H7 (cell line): ENCODE measurements at places on chromosomes 7 and 10. TPM values are rescaled to one million over a fixed set of nuclear protein-coding genes. Genes with fewer than 3 reads are reported as not detected.

DNA sequence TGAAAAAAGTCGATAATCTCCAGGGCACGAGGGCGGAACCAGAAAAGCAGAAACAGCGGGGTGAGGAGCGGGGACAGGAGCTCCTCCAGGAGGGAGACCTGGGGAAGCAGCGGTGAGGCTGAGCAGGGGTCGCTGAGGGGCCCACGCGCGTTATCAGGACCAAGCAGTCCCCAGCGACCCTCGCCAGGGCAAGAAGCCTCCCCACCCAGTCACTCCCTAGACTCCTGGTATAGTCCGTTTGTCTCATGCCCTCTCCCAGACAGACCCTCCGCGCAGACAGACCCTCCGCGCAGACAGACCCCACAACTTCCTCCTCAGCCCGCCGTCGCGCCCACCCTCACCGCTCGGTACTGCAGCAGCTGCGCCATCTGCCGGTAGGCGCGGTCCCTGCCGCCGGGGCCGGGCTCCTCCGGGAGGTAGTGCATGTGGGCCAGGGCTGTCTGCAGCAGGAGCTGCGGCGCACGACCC is 6.3 kb downstream of the ATG9B start:
- peak; percentile 96 for DNase-seq

DNA sequence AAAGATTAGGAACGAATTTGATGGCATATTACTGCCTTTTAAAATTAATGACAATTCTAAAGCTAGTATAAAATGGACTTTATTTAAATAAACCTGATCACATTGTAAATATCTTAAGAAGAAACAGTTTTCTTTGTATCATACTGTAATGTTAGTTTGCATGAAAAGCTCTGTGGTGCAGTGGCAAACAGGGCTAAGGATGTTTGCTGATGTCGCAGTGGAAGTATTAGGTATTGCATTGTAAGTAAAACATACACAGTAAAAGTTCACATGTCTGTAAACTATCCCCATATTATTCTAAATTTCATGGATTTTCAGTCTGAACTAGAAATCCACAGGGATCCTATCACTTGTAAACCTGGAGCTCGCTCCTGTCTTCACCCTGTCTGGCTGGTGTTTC is 252.6 kb upstream of the ZNF32 start:
- no peak for DNase-seq

GRCh38 chr7:142461437-142461836 is 203.6 kb upstream of the PRSS58 start:
- DNase-seq, result no peak

DNA sequence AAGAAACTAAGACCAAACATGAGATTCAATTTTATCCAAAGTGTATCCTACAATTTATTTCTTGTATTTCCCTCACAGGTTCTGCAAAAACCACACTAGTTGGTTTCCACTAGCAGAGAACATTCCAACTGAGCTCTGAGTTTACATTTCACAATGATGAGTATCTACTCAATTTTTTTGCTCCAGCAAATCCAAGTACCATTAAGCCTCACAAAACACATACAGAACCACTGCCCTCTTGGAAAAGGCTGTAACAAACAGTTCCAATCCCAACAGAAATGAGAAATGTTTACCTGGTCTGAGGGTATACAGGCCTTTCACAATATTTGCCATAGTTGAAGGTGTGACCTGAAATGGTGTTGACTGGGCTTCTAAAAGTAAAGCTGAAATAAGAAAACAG is 59.9 kb downstream of the CACUL1 start:
- no peak for DNase-seq

DNA sequence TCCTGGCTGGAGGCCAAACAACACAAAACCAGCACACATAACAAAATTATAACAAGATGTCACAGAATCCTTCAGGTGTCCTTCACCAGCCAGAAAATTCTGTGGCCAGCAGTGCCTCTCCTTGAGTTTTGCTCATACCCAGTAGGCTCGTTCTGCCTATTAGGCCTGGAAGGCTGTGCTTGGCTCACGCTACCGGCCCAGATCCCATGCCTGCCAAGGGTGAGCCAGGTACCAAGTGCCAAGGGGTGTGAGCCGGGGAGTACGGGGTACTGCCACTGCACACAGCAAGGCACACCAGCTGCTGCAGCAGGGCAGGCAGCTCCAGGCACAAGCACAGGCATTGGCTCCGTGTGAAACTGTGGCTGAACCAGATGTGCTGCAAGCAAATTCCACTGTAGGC is 1562.0 kb downstream of the REEP3 start:
- no peak for DNase-seq

DNA sequence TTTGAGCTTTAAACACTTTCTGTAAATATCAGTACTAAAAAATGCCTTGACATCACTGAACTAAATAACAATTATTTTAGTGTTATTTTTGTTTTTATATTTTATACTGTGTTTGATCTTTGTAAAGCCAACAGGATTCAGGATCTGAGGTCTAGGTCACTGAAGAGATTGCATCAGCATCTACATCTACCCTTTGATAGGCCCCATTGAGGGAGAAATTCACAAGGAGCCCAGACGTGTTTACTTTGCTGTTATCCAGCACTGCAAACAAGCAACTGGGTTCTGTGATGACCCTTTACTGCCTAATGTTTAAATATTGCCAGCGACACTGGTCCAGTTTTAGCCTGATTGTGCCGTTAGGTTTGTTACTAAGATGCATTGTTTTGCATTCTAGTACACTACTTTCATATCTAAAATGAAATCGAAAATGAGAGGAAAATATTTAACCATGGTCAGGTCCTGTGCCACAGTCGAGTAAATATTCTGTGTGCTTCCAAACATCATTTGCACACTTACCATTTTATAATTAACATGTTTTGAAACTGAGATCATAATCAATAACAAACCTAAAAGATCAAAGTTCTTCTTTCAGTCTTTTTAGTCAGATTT is 48.7 kb downstream of the SP8 start:
- no peak for DNase-seq

- DNase-seq, result peak; percentile 72
These were observed 144.5 kb downstream of the RNF216 start for GRCh38 chr7:5636914-5637313.

DNA sequence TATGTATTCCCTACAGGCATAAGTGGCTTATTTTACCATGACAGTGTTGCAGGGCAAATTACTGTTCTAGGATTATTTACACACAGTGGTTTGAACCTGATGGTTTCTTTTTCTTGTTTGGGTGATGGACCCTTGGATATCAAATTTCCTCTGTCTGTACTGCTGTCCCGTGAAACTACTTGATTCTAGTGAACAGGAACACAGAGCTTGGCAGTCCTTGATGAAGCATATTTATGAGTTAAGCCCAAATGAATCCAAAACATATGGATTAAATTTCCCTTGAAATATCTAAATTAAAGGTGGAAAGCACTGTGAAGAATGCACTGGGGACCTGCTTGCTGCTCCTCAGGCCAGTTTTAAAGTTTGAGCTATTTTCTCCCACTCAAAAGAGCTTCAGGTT is 635.3 kb downstream of the INHBA start:
- no peak for DNase-seq

DNA sequence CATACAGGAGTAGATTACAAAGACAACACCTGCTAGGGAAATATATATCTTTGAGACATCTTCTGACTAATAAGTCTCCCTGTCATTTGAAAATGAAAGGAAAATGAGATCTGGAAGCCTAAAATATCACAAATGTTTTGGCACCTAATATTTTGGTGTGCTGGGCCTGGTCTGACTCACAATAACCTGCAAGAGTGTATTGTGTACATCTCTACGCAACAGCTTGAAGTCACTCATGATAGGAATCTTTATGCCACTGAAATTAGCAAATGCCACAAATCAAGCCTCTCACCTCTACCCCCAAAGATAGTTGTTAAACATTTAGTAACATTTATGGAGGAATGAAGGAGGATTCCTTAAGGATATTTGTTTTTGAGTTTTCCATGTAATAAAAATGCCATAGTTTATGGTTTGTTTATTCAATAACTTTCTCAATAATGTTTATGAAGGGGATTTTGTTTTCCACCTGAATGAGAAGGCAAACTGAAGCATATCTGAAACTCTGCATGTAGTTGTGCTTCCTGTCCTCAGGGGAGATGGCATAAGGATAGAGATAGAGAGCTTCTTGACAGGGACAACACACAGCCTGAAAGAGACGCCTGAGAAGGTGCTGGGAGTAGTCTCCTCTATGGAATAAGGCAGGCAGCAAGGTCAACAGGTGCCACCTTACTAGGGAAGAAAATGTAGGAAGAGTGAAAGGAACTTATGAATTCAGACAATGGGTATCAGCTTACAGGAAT is 197.4 kb downstream of the AHR start:
- DNase-seq, result no peak

- DNase-seq, result peak; percentile 8
These were observed 174.5 kb upstream of the HDAC9 start for GRCh38 chr7:18320971-18321567.

DNA sequence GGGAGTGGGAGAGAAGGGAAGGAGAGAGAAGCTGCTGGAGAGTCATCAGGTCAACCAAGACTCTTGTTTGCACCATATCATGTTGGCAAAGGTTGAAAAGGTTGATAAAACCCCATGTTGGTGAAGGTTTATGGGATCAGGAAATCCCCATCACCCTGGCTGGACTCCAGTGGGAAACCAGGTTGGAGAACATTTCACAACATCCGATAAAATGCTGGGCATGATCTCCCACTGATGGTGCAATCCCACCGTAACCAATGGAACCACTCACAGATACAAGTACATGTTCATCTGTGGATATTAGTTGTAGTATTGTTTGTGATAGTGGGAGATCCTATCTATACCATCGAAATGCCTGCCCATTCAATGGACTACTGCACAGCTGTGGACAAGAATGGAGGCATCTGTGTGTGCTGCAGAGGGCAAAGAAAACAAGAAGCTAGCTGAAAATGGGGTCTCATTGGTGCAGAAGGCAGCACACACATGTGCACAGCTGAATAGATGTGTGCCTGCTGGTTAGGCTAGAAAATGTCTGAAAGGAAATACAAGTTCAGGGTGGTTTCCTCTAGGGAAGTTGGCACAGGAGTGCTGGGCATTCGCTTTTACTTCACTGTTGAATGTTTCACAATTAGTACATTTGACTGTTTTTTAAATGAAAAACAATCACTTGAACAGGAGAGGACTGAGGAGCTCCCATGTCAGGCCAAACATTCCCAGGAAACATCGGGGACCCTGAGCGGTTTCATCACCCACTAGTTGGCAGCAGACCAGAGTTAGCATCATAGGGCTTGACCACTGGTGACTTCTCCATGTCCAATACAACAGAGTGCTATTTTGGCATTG is 80.4 kb upstream of the MGMT start:
- DNase-seq, result no peak

DNA sequence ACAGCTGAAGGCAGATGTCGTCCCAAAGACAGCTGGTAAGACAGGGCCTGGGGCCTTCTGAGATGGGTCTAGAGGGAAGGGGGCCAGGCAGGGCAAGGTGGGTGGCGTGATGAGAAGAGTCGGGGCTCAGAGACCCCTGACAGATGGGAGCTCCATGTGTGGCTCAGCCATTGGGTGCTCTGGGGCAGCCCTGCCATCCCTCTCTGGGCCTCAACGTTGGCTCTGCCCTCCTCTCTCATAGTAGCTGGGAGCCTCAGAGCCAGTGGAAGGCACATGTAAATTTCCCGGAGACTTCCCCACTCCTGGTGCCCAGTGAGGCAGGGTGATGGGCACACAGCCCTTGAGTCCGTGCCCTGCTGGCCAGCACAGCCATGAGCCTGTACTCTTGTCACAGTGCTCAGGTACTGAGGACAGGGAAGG is 1.8 kb downstream of the PPIF start:
- DNase-seq, result peak; percentile 14

GRCh38 chr7:140033779-140034363 is 28.9 kb downstream of the PARP12 start:
- DNase-seq, result no peak

- peak; percentile 21 for DNase-seq
These were observed 2.4 kb upstream of the SERPINE1 start for GRCh38 chr7:101124376-101125056.

GRCh38 chr10:44936314-44936975 is 23.2 kb upstream of the RASSF4 start:
- DNase-seq, result no peak

- DNase-seq, result no peak
These were observed 370.1 kb downstream of the IPMK start for GRCh38 chr10:57897611-57898010.

DNA sequence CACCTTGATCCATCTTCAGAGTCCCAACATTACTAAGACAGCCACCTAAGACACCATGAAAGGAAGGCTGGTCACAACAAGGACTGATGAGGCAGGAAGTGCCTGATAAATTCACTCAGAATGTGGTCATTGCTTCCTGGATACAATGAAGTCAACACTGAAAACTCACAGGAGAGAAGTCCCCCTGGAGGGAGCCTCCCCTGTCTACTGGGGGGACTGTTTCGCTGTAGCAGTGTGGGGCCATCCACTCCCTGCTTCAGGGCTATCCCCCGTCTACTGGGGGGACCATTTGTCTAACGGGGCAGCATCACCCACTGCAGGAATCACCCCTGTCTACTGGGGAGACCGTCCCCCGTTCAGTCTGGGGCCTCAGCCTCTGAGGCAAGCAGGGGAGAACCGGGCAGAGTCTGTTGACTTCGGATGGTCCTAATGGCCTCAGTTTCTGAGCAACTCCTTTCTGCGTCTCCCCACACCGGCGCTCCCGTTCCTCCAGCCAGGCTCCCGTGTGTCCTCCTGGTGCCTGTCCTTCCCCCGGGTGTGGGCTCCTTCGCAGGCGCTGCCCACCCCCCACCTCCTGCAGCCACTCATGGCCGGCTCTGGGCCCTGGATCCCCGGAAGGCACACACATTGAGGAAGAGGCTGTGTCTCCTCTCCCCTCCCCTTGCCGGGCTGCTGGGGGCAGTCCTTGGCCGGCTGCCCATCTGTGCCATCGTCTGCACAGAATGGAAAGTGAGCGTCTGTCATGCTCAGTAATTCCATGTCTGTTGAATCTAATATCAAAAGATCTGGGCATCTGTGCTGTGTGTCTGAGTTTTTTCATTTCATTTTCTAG is 59.9 kb upstream of the DNAJB6 start:
- DNase-seq, result peak; percentile 71

- peak; percentile 51 for DNase-seq
These were observed 259.6 kb upstream of the PPP2R2D start for GRCh38 chr10:131641231-131641630.

- no peak for DNase-seq
These were observed 56.3 kb upstream of the ZEB1 start for GRCh38 chr10:31262672-31263071.

DNA sequence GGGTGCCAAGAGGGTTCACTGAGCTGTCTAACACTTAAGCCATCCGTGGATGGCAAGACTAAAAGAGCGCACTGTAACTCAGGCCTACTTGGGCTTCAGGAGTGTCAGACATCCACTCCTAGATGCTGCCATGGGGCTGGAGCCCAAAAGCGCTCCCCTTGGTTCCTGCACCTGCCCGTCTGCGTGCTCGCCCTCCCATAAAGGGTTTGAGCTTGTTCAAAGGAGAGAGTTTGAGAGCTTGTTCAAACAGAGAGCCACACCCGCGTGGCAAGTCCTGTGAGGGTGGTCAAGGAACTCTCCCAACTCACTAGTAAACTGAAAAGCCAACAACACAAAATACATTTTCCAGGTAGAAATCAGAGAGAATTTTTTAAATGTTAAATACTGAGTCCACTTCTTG is 256.7 kb downstream of the SEMA3A start:
- no peak for DNase-seq

- no peak for DNase-seq
These were observed 107.7 kb upstream of the PCLO start for GRCh38 chr7:83270407-83270806.

The PNLIPRP3 gene
- total RNA-seq, result not detected in 2 replicates

The ATOH7 gene
- 0.15 TPM in 1 of 2 replicates, not detected in the other for total RNA-seq

The FLNC gene
- 26.9 and 32.3 TPM in 2 replicates for total RNA-seq

The ITPRIP gene
- 6.7 and 6.9 TPM in 2 replicates for total RNA-seq

The FFAR4 gene
- not detected in 2 replicates for total RNA-seq

The FAM25C gene
- total RNA-seq, result not detected in 2 replicates

The SEPHS1 gene
- 338 and 341 TPM in 2 replicates for total RNA-seq

The TAC1 gene
- total RNA-seq, result 0.96 and 0.97 TPM in 2 replicates

The HPSE2 gene
- total RNA-seq, result 0.30 and 0.48 TPM in 2 replicates

The HECTD2 gene
- 9.2 and 9.3 TPM in 2 replicates for total RNA-seq

The EFCAB10 gene
- total RNA-seq, result 2.0 and 2.3 TPM in 2 replicates
